Left hindlimb (tissue), 1 donor: ENCODE measurements at places on chromosomes 6 and 20.

DNA sequence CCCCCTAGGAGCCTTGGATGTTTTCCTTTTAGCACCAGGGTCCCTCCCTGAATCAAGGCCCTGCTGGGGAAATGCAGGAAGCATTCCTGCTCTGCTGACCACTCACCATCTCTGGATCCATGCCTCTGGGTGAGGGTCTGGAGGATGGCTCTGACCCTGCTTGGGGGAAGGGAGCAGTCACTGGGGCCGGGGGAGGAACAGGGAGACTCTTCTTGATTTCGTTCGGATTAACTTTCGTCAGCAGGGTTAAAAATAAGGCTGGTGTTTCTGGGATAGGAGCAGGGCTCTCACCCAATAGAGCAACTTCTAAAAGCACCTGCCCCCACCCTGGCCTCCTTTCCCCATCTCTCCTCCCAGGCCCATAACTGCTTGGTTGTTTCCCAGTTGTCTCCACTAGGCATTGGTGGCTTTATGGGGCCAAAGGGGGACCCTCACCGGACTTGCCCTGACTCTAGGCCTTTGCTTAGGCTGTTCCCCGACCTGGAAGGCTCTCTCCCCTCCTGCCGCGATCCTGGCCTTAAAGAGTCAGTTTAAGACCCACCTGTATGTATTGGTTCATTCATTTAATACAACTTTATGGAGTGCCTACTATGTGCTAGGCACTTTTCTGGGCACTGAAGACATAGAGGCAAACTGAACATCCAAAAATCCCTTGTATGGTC is 63.0 kb downstream of the JPH2 start:
- DNase-seq = no peak

DNA sequence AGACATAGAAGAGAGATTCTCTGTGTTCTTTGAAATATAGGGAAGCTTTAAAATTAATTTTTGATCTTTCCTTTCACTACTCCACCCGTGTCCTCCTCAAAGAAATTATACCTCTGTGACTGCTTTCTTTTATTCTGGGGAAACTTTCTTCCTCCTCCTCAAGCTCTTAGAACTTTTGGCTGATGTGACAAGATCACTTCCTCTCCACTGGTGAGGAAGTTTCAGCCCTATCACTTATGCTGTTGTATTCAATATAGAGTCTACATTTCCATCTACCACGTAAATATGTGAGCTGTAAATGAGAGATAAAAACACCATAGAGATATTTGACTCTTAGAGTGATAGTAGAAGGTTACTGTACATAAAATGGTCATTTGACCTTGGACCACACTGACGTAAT is 141.9 kb upstream of the SASH1 start:
- no peak for DNase-seq

GRCh38 chr6:163329991-163330390 is 84.5 kb upstream of the QKI start:
- DNase-seq = no peak

GRCh38 chr6:69232496-69232895 is 564.3 kb downstream of the LMBRD1 start:
- no peak for DNase-seq

DNA sequence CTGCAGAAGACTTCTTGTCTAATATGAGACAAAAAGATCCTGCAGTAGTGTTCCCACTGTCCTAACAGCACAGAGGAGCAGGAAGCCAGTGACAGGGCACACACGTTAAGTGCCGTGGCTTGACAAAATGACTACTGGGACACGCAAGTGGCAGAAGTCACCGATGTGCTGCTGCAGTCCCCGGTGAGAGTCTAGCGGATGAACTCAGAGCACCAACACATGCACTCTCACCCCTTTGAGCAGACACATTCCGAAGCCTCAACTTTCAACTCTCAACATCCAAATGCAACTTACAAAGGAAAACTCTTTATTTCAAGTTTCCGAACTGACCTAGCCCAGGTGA is 898 bp downstream of the LAMA4 start:
- peak; percentile 46 for DNase-seq

GRCh38 chr20:52340036-52340634 is 148.6 kb upstream of the ZFP64 start:
- no peak for DNase-seq

DNA sequence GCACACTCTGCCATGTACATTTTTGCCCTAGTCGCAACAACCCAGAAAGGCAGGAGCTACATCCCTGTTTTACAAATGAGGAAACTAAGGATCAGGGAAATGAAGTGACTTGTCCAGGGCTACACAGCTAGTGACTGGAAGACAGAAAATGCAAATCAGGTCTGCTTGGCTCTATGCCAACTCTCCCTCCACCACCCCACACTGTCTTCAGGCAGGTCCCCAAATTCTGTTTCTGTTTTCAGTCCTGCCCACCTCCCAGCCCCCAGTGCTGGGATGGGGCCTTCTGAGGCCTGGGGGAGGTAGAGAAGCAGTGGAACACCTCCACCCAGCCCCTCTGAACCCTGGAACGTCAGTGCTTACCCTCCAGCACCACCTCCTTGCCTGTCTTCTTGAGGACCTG is 5.1 kb downstream of the SNTA1 start:
- DNase-seq = no peak

GRCh38 chr6:69398311-69398710 is 398.5 kb downstream of the LMBRD1 start:
- DNase-seq = no peak

GRCh38 chr20:831956-832355 is 1.6 kb upstream of the FAM110A start:
- no peak for DNase-seq

- no peak for DNase-seq
Measured at GRCh38 chr6:136720045-136720770, 72.1 kb downstream of the MAP3K5 start.

DNA sequence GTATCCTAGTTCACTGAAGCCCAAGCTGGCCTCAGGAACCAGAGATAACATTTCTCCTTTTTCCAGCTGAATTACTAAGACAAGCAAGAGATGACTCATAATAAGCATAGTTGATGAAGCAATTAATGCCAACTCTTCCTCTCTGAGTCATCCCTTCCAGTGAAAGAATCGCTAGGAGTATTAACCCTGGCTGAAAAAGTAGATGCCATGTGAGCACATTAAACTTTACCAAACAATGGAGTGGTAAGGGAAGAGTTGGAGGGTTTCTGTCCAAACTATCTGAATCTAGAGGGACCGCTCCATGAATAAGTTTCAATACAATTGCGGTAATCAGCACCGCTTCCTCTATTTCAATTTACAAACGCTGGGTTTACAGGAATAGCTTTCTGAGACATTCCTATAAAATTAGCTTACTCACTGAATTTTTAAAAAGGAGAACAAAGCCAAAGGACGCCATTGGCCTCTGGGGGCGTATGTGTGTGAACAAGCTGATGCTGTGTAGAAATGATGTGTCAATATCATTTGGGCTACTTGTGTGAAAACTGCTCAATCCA is 48.3 kb downstream of the ATXN1 start:
- DNase-seq = no peak

GRCh38 chr6:131357501-131357900 is 215.5 kb upstream of the ARG1 start:
- no peak for DNase-seq

DNA sequence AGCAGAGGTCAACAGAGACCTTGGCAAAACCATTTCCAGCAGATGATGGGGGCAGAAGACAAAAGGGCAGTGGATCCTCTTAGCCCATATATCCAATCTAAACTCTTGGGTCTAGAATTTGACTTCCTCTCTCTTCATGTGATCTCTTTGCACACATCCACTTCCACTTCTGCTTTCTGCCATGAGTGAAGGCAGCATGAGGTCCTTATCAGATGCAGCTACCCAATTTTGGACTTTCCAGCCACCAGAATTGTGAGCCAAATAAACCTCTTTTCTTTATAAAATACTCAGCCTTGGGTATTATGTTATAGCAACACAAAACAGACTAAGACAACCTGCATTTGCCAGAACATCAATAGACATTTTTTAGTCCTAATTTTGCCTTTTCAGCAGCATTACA is 191.6 kb downstream of the ADAT2 start:
- DNase-seq = no peak

DNA sequence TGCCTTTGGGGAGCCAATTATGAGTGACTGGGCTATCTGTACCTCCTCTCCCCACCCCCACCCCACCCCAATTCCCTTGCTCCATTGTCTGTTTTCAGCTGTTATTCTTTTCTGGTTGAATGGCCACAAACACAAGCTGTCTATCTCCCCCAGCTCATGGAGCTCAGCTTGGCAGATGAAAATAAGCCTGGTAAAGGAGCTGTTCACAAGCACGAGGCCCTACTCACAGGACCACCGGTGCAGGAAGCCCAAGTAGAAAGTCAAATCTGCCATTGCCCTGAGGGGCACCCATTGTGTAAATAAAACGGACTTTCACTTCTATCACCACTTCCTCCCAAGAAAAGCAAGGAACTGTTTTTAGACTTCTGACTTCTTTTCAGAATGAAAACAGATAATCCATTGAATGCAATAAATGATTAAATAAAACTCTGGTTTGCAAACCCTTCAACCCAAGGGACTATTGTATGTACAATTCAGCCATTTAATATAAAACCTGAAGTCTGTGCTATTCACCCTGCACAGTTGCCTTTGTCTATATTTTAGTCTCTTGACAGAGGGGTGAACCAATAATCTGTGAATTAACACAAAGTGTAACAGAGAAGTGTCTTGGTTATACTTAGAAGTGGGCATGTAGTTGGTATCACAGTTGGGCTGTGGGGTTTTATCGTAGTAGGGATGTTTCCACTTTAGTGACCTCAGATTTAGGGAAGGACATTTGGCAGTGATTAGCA is 27.7 kb downstream of the RIPOR2 start:
- no peak for DNase-seq

DNA sequence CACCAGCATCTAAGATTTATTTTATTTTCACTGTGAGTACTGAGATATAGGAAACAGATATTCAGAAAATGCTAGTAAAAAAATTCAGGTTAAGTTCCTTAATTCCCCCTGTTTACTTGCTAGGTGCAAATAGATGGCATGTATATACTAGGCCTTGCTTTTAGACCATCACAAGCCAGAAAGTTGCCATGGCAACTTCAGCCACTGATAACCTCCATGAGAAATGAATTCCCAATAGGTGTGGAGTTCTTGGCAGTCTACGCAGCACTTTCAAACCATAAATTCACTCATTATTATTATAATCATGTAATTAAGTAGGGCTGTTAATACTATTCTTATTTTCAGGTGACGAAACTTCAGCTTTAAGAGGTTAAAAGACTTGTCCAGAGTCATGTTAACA is 251.6 kb upstream of the TFAP2D start:
- no peak for DNase-seq

DNA sequence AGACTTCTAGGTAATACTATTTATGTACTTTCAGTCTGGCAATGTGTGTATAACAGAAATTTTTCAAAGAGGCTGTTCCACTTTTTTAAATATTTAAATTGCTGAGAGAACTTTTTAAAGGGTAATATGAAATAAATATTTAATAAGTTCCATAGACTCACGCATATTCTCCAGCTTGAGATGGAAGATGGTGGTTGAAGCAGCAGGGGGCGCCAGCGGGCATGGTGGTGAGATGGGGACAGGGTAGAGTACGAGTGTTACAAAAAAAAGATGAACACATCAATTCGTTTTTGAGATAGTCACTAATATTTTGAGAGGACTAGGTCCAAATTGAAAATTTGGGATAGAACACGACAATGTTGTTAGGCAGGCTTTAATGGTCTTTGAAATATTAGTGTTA is 68.4 kb downstream of the RSPO3 start:
- DNase-seq = no peak

DNA sequence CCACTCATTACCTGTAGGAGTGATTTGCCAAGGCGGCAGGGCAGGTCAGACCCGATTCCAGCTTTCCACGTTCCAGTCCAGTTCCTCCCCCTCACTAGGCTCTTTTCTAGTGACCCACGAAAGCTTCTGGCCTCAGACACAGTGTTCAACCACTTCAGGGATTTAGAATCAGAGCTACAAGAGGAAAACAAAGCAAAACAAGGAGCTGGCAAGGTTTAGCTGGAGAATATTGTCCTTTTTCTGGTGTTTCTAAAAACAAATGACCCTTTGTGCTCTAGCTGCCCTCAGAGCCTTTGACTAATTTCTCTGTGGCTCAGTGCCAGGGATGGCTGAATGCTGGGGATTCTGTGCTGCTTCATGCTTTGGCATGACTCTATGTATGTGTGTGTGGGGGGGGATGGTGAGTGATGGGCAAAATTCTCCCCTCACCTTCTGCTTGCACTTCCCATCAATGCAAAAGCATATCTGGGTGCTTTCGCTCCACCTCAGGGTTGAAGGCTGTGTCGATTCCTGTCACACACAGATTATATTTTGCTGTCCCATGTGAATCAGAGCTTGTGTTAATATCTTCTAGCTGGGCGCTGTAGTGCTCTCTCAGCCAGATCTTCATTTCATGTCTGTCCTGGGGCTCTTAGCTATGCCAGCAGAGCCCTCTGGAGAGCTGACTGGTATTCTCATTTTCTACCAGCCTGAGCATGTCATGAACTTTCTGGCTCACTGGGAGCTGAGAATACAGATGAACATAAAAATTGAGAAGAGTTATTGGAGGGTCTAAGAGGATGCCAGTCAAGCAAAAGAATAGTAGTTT is 19.3 kb upstream of the NEDD9 start:
- peak; percentile 59 for DNase-seq

- DNase-seq = no peak
Measured at GRCh38 chr20:7410150-7410549, 530.1 kb downstream of the HAO1 start.

GRCh38 chr6:108748055-108748454 is 100.2 kb upstream of the ARMC2 start:
- DNase-seq = no peak

DNA sequence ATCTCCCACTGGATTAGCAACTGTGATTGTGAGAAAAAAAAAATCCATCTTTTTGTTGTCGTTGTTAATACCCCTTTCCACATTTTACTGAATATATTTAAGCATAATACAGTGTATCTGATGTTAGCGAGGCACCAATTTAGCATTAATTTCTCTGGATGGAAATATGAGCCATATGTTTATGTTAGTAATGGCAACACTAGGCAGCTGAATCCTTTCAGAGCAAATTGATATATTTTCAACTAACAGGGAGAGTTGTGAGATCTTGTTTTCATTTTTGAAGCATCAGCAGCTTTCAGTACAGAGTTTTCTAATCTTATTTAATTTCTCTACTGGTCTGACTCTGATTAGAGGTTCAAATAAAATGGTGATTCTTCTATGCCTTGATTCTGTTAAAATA is 84.8 kb upstream of the HDAC2 start:
- no peak for DNase-seq

- DNase-seq = no peak
Measured at GRCh38 chr20:37413379-37413778, 67.4 kb downstream of the SRC start.

DNA sequence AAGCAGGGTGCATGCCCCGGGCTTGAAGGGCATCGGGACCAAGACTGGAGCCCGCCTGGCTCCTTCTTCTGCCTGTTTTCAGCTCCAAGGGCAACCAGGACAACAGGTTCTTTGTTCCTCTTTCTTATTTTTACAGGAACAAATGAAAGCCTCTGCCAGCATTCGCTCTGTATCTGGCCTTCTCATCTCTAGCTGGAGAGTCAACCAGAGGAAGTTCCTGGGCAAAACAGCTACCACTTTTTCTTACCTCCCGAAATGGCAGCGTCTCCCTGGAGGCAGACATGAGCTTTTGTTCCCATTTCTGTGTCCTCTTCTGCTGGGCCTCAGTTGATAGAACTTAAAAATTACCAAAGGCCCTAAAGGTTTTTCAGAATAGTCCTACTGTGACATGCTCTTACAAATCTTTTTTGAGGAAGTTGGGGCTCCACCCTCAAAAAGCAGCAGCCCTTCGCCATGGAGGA is 74.1 kb upstream of the NAA20 start:
- no peak for DNase-seq

- no peak for DNase-seq
Measured at GRCh38 chr6:131367206-131367873, 205.7 kb upstream of the ARG1 start.
